Vein endothelial cell (primary cell): ENCODE measurements at places on chromosomes 1 and 21. TPM values are rescaled to one million over a fixed set of nuclear protein-coding genes. Genes with fewer than 3 reads are reported as not detected.

PTPN22 gene
- total RNA-seq = under 0.01 and 0.67 TPM in 2 replicates

RAB29 gene
- total RNA-seq = 22.2 and 31.0 TPM in 2 replicates

KDF1 gene
- not detected in 2 replicates for total RNA-seq

MRAP gene
- not detected in 2 replicates for total RNA-seq

CD247 gene
- total RNA-seq = not detected in 2 replicates

OVAAL gene
- total RNA-seq = not detected in 2 replicates

RNU1-3 gene
- under 0.01 TPM in 2 replicates for total RNA-seq

KLHDC7A gene
- total RNA-seq = not detected in 2 replicates

LRRC38 gene
- total RNA-seq = not detected in 2 replicates

SMG7 gene
- total RNA-seq = 36.3 and 47.1 TPM in 2 replicates

LCE3D gene
- total RNA-seq = not detected in 2 replicates

P3H1 gene
- total RNA-seq = 120 and 159 TPM in 2 replicates

CIART gene
- 1.8 and 2.6 TPM in 2 replicates for total RNA-seq

NBPF10 gene
- total RNA-seq = 0.38 and 0.98 TPM in 2 replicates

MMEL1 gene
- 0.38 and 5.9 TPM in 2 replicates for total RNA-seq

HES4 gene
- 20.6 and 41.2 TPM in 2 replicates for total RNA-seq

VSIG8 gene
- not detected in 2 replicates for total RNA-seq

KIF26B gene
- total RNA-seq = 0.65 and 0.67 TPM in 2 replicates

LRRIQ3 gene
- total RNA-seq = under 0.01 and 0.86 TPM in 2 replicates

PTGS2 gene
- total RNA-seq = 16.5 and 28.7 TPM in 2 replicates

DISP1 gene
- 2.0 and 2.1 TPM in 2 replicates for total RNA-seq

MAP3K21 gene
- total RNA-seq = 0.19 and 0.33 TPM in 2 replicates

FCRL6 gene
- not detected in 2 replicates for total RNA-seq

TRIM45 gene
- total RNA-seq = 0.98 and 1.4 TPM in 2 replicates

TUT4 gene
- total RNA-seq = 22.5 and 30.3 TPM in 2 replicates

DYRK3 gene
- total RNA-seq = 13.7 and 19.0 TPM in 2 replicates

CYP4A11 gene
- total RNA-seq = not detected in 2 replicates

LRRC71 gene
- total RNA-seq = 0.19 and 0.33 TPM in 2 replicates

PLA2G2A gene
- total RNA-seq = not detected in 2 replicates

ETV3L gene
- total RNA-seq = not detected in 2 replicates

C2CD4D gene
- total RNA-seq = under 0.01 TPM in 1 of 2 replicates, not detected in the other

C1orf185 gene
- not detected in 2 replicates for total RNA-seq

IARS2 gene
- total RNA-seq = 68.6 and 78.6 TPM in 2 replicates

SMG5 gene
- total RNA-seq = 72.8 and 73.3 TPM in 2 replicates

NPR1 gene
- 7.2 and 11.7 TPM in 2 replicates for total RNA-seq

VTCN1 gene
- not detected in 2 replicates for total RNA-seq

PLPPR5 gene
- not detected in 2 replicates for total RNA-seq

ZNF326 gene
- total RNA-seq = 14.0 and 19.4 TPM in 2 replicates

GJA9 gene
- total RNA-seq = not detected in 2 replicates

CNTN2 gene
- not detected in 2 replicates for total RNA-seq

MAP10 gene
- total RNA-seq = 2.0 and 2.5 TPM in 2 replicates

HSF2BP gene
- total RNA-seq = 1.1 and 2.0 TPM in 2 replicates

C4BPA gene
- not detected in 2 replicates for total RNA-seq

PPIAL4G gene
- total RNA-seq = not detected in 2 replicates

HSPB7 gene
- total RNA-seq = under 0.01 TPM in 1 of 2 replicates, not detected in the other

SPRR2F gene
- total RNA-seq = not detected in 2 replicates

NOS1AP gene
- 0.98 and 1.2 TPM in 2 replicates for total RNA-seq

GBP6 gene
- total RNA-seq = not detected in 2 replicates

LCA5L gene
- total RNA-seq = 0.76 and 1.3 TPM in 2 replicates

MMP23B gene
- 0.29 and 0.33 TPM in 2 replicates for total RNA-seq

MIXL1 gene
- 0.10 TPM in 1 of 2 replicates, not detected in the other for total RNA-seq

CBR3 gene
- 6.2 and 10.9 TPM in 2 replicates for total RNA-seq

VASH2 gene
- under 0.01 and 0.10 TPM in 2 replicates for total RNA-seq

CLDN17 gene
- total RNA-seq = not detected in 2 replicates

CFAP74 gene
- not detected in 2 replicates for total RNA-seq

LRRC53 gene
- not detected in 2 replicates for total RNA-seq

DENND2C gene
- 1.1 and 1.3 TPM in 2 replicates for total RNA-seq

HOOK1 gene
- under 0.01 and 0.10 TPM in 2 replicates for total RNA-seq
